ENCODE measurements at places on chromosomes 1 and 21. TPM values are rescaled to one million over a fixed set of nuclear protein-coding genes. Genes with fewer than 3 reads are reported as not detected.

DNA sequence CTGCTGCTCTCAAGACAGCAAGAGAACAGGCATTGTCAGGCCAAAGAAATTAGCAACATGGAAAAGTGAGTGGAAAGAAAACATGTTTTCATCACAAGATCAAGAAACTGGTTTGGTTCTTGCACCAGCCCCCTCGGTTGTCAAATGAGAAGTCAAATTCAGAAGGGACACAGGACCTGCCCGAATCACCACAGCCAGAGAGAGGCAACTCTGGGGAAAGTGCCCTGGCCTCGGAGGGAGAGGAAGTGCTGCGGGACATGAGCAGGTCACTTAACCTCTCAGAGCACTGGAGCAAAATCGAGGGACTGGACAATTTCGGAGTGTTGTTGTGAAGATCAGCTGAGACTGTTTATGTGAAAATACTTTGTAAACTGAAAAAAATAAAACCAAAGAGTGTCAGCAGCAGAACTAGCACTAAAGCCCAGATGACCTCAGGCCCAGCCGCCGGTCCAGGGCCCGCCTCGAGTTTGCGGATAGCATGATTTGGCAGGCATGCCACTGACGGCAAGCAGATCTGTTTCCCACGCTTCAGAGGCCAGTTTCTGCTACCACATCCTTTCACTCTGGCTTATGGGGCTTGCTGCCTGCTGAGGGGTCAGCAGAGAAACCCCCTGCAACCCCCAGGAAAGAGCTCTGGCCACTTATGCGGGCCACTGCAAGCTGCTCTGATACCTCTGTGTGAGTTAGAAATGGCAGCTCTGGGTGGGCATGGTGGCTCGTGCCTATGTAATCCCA lies 32.1 kb downstream of the CD247 start:
- DNase-seq: no peak

DNA sequence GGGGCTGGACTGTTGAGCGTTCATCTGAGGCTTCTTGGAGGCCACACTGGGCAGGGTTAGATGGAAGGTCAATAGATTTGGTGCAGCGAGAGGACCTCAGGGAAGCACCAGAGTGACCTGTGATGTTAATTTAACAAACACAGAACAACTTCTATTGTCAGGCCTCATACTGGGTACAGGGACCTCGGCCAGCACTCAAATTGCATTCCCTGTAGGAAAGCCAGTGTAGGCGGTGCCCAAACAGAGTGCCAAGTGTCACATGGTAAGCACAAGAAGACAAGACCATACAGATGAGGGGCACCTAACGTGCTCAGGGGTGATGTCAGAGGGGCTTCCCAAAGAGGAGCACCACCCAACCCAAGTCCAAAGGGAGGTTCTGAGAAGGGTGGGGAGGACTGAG lies 1.3 kb downstream of the TMEM269 start:
- DNase-seq: no peak

GRCh38 chr1:11150326-11150725 lies 38.8 kb upstream of the ANGPTL7 start:
- no peak for DNase-seq

GRCh38 chr1:247211339-247211738 lies 39.5 kb upstream of the ZNF124 start:
- DNase-seq: no peak

GRCh38 chr1:80988926-80989325 lies 811.8 kb upstream of the ADGRL2 start:
- no peak for DNase-seq

DNA sequence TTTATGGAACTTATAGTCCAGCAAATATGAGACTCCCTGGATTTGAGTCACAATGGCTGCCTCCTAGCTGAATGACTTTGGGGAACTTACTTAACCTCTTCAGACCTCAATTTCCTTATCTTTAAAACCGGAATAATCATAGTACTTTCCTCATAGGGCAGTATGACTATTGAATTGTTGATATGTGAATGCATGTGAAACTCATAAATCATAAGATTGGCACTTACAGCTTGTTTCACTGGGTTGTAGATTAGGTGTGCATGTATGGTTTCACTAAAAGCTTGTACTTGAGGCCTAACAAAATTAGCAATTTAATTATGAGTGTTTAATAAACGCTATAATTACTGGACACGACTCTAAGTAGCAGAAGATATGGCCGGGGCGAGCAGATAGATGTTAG lies 72.5 kb downstream of the ST6GALNAC5 start:
- no peak for DNase-seq

GRCh38 chr21:46457801-46458314 lies 833 bp upstream of the DIP2A start:
- DNase-seq: no peak

DNA sequence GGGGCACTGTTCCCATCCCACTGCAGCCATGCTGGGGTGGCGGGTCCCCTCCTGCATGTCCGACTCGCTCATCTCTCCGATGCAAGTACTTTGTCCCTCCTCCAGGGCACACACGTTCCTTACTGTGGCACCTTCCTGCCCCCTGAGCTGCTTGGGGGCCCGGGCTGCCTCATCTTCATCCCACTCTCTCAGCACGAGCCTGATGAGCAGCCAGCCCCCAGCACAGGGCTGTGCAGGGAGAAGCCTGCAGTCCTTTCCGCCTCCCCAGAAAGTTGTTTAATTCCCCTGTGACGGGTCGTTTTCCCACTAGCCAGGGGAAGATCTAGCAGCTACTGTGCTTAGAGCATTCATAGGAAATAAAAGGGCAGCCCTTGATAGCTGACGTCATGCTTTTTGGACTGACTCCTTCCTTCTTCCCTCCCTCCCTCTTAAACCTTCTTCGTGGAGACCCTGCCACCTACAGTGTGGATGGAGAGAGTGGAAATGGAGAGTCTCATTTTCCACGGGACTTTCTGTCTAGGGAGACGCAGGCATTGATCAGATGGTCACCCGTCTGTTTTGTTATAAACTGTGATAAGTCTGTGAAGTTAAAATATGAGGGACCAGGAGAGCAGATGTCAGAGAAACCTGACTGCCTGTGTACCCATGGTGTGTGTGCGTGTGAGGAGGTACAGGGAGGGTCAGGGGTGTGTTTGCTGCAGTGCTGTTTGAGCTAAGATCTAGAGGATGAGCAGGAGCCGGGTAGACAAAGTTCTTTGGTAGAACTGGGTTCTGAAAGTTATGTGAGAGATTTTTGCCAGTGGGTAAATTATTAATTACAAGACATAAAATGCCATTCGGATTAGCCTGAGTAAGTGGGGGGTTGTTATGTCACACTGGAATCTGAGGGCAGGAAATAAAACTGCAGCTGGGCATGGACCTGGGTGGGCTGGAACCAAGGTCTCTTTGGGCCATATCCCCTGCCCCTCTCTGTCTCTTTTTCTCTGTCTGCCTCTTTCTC lies 34.3 kb downstream of the GPR137B start:
- peak; percentile 6 for DNase-seq

DNA sequence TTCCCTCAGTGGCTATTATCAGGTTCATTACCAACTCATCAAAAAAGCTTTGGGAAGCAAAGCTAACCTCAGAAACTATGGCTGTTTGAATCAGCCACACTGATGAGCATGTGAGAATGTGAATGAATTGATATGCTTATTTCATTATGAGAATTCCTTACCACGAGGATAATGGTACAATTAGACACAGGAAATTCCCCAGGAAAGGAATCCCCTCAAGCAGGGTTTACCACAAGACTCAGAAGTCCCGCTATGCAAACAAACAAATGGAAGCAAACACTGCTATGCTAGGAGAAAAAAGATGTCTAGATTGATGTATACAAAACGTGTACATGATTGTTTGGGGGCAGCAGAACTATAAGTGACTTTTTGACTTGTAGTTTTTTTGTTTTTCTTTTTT lies 205.0 kb downstream of the HMCN1 start:
- no peak for DNase-seq

DNA sequence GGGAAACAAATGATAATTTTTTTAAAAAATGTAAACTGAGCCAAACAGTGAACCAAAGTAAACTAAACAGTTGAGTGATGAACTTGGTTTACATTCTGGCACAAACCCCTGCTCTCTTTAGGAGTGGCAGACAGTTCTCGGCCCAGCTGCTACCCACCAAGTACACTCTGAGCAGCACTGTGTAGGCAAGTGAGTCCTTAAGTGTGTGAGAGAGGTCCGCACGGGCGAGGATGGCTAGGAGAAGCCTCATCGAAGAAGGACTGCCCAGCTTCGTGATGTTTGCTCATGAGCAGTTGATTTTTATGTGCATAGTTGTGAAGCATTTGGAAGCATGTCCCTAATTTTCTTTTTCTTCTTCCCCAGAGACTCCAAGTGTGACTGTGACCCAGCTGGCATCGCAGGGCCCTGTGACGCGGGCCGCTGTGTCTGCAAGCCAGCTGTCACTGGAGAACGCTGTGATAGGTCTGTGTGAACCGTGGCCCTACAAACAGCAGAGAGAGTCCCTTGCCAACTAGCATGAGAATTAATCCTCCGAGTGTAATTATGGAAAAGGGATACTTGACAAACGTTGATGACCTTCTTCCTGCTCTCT lies 32.1 kb downstream of the LAMC2 start:
- DNase-seq: peak; percentile 45

DNA sequence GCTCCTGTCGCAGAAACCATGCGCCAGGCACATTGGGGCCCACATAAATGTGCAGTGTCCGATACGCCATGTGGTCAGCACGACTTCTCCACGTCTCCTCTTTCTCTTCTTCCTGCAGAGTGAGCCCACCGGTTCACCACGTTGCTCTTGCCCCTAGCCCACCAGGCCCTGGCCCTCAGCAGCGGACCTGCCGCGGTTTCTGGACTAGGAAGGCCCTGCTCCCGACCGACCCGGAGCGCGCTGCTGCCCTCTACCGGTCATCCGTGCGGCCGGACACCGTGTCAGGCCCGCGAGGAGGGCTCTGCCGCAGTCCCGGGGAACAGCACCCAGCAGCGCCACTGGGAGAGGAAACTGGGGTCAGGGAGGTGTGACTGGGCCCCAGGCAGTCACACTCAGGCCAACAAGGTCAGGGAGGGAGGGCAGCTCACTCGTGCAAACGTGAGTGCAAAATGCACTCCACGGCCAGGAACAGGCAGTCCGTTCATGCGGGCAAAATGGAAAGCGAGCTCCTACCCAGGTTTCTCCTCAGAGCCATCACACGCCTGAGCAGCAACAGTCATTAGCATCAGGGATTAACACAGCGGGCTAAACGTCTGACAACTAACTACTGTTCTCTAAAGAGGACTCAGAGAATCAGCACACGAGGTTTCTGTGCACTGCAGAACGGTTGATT lies 13.7 kb downstream of the TLR5 start:
- peak; percentile 53 for DNase-seq

- DNase-seq: no peak
These were observed 21.1 kb downstream of the RNF223 start for GRCh38 chr1:1053022-1053421.

DNA sequence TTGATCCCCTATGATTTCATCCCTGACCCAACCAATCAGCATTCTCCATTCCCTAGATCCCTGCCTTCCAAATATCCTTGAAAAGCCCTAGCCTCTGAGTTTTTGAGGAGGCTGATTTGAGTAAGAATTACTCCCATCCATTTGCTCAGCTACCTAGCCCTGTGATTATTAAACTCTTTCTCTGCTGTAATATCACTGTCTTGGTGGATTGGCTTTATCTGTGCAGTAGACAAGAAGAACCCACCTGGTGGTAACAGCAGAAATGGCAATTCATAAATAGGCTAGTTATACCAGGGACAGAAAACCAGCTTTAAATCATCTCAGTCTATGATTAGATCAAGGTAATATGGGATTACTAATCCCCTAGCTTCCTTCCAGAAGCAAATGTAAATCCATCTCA lies 13.0 kb downstream of the IL20 start:
- no peak for DNase-seq

DNA sequence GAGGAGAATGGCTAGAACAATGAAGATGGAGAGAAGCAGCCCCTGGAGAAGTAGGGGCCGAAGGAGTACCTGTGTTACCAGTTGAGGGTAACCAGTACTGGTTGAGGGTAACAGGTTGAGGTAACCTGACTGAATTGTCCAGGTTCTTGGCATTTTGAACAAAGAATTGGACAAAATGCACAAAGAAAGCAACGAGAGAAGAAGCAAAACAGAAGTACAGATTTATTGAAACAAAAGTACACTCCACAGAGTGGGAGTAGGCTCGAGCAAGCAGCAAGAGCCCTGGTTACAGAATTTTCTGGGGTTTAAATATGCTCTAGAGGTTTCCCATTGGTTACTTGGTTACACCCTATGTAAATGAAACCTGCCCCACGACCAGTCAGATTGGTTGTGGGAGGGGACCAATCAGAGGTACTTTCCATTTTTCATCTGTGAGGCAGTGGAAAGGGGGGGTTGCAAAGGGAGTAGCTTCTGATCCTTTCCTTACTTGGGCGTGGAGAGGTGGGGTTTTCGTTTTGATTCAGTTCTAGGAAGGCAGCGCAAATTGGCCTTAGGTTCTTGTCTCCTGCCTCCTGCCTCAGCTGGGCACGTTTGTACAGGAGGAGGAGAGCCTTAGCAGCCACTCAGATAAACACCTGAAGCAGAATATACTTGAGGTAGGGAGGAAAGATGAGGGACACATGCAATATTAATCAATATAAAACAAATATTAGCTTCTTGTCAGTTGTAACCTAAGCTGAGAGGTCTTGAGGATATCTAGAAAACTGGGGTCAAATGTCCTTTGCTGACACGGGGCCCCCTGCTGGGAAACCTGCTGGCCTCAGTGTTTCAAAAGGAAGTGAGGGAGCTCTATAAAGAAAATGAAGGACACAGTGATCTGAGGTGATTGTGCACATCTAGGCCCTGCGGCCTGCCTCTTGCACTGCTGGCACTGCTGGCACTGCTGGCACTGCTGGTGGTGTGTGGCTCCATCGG lies 14.3 kb upstream of the LSM10 start:
- DNase-seq: no peak

GRCh38 chr1:13864760-13865159 lies 164.8 kb downstream of the PRDM2 start:
- no peak for DNase-seq

DNA sequence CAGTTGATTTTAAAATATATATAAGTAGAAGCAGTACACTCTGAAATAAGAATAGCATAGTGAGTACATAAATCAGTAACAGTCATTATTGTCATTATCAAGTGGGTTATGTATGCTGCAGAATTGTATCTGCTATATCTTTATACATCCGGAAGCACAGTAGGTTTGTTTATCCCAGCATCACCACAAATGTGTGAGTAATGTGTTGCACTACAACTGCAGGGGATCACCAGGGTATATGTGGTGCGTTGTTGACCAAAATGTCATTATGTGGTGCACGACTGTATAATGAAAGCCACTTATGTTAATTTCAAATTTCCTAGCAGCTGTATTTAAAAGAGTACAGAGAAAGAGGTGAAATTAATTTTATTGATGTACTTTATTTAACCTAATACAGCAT lies 87.7 kb upstream of the GADD45A start:
- no peak for DNase-seq

Gene CLIC6
- polyA plus RNA-seq: 0.14 TPM

Gene SEMA6C
- polyA plus RNA-seq: 54.0 TPM

Gene GCLM
- 9.3 TPM for polyA plus RNA-seq

Gene OR6K3
- not detected for polyA plus RNA-seq

Gene TCHH
- 0.07 TPM for polyA plus RNA-seq

All from brain (organoid and tissue), 16 donors.